SHP77 (cell line): ENCODE measurements at places on chromosomes 3 and 15.
A peak's percentile ranks its signal among the peaks of the same experiment; 100 is the strongest.

DNA sequence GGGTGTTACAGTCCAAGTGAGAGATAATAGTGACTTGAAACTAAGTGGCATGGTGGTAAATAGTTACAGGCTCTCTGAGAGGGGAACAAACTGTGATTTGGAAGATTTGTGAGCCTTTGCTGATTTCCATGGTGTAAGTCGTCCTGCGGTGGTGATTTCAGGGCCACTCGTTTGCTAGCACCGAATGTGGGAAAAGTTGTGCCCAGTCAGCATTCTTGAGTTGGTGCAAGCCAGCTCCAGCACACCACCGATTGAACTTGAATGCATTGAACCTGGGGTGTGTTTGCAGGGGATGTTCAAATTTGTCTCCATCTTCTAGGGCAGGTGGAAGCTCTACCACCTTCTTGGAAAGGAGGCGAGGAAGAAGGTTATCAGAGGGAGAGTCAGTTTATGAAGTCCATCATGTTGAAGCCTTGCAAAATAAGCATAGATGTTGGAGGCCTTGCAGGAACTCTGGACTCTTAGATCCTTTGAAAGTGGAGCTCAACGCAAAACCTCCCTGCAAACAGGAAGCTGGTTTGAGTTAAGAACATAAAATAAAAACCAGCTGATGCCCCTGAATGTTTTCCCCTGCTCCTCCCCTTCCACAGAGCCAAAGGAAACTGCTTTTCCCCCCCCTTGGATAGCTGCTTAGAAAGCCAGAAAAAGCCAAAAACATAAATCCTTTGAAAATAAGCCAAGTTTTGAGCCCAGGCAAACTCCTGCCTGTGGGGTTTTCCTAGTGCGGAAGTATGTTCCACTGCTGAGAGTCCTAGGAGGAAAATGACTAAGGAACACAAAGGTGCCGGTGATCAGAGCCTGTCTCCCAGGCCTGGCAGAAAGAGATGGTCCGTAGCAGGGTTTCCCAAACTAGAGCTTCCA is 21.9 kb downstream of the MAPKBP1 start:
- DNase-seq, result no peak

DNA sequence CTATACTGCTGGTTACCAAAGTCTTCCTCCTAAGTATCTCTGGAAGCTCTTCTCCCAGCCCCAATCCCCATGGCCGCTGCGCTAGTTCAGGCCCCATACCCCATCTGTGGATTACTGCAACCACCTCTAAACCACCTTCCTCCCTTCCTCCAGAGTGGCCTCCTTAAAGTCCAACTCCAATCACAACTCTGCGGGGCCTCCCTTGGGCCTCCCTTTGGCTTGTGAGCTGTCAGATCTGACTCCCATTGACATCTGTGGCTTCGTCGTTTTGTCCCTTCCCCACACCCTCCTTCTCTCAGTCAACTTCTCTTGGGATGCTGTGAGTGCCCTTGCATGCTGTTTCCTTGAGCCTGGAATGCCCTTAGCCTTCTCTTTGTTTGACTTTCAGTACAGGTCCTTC is 9.3 kb upstream of the HRH1 start:
- DNase-seq, result no peak

GRCh38 chr15:39083213-39083612 is 497.7 kb upstream of the THBS1 start:
- no peak for DNase-seq

- DNase-seq, result peak; percentile 61
Observed at GRCh38 chr3:168049367-168049974, 46.3 kb downstream of the GOLIM4 start.

GRCh38 chr3:78878011-78878410 is 889.8 kb downstream of the ROBO1 start:
- DNase-seq, result no peak

GRCh38 chr3:9169956-9170850 is 79.2 kb downstream of the SRGAP3 start:
- DNase-seq, result no peak

DNA sequence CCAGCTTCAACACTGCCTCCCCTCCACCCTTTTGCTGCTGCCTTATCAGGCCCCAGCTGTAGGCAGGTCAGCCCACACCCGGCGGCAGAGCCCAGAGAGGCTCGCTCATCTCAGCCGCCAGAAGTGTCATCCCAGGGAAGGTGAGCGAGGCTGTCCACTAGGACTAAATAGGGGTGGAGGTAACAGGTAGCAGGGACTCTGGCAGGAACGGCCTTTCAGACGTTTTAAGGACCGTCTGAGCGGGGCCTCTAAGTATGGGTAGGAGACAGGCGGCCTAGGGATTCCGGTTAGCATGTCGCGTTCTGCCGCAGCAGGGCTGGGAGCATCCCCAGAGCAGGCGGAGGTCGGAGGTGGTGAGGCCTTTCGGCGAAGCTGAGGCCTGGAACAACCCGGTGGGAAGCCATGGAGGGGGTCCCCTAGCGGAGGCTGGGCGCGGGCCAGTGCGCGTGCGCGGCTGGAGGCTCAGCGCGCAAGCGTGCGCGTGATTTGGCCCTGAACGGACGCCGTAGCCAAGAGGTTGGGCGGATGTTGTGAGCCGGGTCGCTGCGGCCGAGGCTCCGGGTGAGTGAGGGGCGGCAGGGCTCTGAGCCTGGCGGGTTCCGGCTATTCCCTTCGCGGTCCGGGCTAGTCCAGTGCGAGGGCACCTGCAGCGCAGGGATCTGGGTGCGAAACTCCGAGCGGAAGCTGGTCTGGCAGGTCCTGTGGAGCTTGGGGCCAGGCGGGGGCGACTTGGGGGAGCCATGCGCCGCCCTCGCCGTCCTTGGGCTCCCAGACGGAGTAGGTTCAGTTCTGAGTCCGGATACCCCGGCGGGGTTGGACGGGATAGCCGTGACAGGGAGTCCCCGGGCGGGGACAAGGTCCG is at the start of the genes MST1 and RNF123:
Gene MST1, minus strand, starts transcription at position 429 of the 862 bp plus-strand sequence. CDS start 783 bp downstream, outside the sequence.
Gene RNF123, plus strand, starts transcription at position 512 of the 862 bp plus-strand sequence. CDS start 1,609 bp downstream, outside the sequence.
- no peak for DNase-seq

DNA sequence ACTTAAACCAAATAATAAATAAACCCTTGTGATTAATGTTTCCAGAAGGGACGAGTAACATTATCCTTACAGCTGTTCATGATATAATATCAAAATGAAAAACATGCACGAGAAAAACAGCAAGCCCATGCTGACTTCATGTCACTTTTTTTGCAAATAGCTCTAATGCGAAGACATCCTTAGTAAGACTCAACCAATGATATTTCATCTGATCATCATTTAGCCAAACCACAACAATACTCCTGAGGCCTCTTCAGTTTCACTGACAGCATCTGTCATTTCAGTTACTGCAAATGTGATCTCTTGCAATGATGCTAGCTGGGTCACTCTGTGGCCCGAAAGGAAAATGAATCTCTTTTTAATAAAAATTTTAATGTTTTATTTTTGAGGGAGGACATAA is 74.0 kb downstream of the POLR2M start:
- DNase-seq, result no peak

DNA sequence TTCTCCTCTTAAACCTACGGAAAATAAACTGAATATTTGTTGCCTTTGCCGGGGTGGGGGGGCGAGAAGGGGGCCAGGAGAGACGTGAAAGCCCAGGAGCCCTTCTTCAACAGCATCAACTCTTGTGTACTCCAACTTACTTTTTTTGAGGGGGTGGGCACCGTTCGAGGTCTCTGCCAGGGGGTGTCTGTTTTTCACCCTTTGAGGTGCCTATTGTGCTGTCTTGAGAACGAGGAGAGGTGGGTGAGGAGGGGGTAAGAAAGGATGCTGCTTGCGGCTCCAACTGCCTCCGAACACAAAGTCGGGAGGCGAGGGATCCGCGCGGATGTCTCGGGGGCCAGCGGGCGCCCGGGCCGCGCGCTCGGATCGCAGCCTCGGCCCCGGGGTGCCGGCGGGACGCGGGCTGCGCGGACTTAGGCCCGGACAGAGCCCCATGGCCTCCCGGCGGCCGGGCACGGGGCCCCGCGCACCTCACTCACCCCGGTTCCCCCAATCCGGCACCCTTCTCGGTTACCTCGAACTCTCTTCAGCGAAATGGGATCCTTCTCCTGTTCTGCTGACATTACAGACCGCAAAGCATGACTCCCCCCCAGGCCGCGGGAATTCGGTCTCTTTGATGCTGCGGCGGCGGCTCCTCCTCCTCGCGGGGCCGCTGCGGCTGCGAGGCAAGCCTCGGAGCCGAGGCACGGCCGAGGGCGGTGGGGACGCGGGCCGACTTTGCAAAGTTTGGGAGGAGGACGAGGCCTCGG is 650 bp downstream of the PYGO1 start:
- DNase-seq, result no peak

DNA sequence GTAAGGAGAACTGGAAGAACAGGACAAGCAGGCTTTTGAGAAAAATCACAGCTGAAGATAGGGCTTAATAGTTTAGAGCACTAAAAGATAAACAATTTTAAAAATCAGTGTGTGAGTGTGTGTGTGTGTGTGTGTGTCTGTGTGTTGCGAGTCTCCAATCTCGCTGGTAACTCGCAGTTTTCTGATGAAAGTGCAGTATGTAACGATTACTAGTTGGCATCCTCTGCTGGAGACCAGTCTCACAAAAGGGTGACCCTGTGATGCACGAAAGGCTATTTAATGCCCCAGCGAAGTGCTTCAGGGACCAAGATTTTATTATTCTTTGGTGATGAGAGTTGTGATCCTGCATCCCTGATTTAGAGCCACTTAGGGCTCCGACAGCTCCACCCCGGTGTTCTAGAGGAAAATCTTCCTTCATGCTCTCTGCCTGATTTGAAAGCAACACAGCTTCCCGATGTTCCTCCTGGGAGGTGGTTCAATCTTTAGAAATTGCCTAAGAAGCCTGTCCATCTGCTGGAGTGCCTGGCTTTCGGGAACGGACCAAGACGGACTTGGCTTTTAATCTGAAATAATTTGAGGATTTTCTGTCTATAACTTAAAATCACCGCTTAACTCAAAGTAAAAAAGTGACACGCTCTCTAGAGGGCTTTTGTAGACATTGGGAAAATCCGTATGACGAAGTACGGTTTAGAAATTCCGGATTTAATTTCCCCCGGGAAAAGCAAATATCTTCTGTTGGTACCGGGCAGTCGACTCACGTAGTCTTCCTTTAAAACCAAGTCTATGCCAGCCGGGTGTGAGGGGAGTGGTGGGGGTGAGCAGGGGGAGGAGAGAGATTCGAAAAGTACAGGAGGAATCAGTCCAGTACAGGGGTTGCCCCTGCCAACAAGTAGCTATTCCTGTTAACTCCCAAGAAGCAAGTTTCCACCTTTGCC is 1.1 kb upstream of the ALCAM start:
- DNase-seq, result peak; percentile 60

GRCh38 chr3:143661677-143662076 is 186.6 kb downstream of the SLC9A9 start:
- no peak for DNase-seq

GRCh38 chr3:7798276-7798675 is 703.3 kb upstream of the LMCD1 start:
- DNase-seq, result no peak

- no peak for DNase-seq
Observed at GRCh38 chr3:136547293-136547692, 204.9 kb downstream of the STAG1 start.
